ENCODE measurements at places on chromosomes 2 and 18.

DNA sequence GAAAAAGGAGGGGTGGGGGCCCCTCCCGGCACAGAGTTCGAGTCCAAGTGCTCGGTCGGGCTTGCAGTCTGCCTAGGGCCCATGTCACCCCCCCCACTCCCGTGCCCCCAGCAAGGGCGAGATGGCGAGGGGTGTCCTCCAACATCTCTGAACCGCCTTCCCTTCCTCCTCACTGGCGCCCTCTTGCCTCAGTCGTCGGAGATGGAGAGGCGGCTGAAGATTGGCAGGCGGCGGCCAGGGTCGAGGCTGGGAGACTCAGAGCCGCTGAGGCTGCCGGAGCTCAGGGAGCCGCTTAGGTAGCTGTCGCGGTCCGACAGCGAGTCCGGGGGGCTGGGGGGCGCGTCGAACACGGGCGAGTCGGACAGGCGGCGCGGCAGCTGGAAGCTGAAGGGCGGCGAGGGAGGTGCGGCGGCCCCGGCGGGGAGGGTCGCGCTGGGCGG, 2.3 kb downstream of the ZFP36L2 start:
- peak; percentile 88 for DNase-seq

GRCh38 chr2:12270876-12271588, 445.7 kb upstream of the TRIB2 start:
- DNase-seq, result no peak

- no peak for DNase-seq
Measured at GRCh38 chr18:75679331-75679730, 251.8 kb upstream of the SMIM21 start.

DNA sequence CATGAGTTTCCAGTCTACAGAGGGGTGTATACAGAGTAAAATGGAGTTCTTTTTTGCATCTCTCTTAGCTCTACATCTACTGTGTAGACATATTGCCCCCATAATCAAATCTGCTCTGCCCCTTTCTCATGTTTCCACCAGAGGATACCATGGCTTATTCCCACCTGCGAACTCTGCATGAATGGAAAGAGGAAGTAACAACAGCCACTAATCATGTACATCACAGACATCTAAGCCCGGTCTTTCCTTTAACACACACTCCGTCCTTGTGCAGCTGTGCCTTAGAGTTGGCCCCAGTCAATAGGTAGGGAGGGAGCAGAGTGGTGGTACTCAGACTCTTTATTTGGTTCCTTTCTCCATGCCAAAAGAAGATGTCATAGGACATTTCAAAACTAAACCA, 147.3 kb upstream of the NRP2 start:
- no peak for DNase-seq

All from activated CD8-positive, alpha-beta memory T cell treated with anti-CD3 and anti-CD28 coated beads for 24 hours (primary cell).